AG10803 (cell line): ENCODE measurements at places on chromosomes 3 and 15.

DNA sequence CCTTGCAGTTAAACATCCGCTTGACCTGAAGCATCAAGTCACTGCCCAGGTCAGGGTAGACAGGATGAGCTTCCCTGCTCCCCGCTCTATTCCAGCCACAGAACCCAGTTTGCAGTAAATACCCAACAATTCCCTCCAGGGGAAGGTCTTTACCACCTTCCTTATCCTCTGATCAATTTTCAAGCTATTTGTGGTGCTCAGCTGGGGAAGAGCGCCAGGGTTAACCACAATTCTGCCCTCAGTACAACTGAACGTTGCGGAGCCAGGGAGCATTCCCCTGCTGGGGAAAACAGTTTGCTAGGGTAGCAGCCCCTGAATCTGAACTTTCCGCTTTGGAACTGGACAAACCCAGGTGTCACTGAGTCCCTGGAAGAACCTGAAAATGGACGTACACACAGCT is 28.5 kb downstream of the RBPMS2 start:
- no peak for DNase-seq

DNA sequence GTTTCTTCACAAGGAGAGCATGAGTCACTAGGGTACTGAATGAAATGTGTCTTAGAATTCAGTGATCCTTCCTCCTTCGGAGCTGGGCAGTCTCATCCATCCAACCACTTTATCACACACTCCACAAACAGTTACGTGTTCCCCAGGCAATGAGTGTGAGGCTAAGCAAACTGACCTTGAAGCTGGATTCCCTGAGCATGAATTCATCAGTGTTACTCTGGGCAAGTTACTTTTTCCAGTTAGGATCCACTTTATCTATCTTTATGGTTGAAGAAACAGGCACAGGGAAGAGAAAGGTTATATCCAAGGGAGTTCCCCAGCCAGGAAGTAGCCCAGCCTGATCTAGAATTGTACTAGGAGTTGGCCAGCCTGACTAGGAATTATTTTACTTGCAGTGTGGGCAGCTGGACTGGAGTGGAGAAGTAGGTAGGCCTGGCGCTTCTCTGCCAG is 17.1 kb upstream of the GCNT3 start:
- peak; percentile 47 for DNase-seq

GRCh38 chr3:97691354-97691753 is 73.2 kb upstream of the ARL6 start:
- no peak for DNase-seq

GRCh38 chr3:39130026-39130425 is 22.5 kb downstream of the TTC21A start:
- DNase-seq, result no peak

DNA sequence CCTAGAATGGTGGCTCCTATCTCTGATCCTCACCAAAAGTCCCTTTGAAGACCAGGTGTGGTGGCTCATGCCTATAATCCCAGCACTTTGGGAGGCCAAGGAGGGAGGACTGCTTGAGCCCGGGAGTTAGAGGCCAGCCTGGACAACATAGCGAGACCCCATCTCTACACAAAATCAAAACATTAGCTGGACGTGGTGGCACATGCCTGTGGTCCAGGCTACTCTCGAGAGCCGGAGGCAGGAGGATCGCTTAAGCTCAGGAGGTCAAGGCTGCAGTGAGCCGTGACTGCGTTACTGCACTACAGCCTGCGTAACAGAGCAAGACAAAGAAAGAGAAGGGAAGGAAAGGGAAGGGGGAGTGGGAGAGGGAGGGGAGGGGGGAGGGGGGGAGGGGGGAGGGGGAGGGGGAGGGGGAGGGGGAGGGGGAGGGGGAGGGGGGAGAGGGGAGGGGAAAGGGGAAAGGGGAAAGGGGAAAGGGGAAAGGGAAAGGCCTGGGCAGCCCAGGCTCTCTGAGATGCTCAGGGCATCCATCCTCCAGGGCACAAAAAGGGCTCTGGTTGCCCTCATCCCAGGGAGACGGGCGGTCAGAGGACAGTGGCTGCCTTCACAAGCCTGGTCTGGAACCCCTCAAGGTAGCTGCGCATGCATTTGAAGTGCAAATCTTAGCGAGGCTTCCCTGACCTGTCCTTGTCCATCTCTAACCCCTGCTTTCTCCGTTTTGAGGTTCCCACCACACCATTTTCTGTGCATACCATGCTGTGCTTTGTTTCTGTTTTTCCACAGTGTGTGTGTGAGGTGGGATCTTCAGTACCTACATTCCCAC is 76.1 kb downstream of the LDHAL6B start:
- no peak for DNase-seq

DNA sequence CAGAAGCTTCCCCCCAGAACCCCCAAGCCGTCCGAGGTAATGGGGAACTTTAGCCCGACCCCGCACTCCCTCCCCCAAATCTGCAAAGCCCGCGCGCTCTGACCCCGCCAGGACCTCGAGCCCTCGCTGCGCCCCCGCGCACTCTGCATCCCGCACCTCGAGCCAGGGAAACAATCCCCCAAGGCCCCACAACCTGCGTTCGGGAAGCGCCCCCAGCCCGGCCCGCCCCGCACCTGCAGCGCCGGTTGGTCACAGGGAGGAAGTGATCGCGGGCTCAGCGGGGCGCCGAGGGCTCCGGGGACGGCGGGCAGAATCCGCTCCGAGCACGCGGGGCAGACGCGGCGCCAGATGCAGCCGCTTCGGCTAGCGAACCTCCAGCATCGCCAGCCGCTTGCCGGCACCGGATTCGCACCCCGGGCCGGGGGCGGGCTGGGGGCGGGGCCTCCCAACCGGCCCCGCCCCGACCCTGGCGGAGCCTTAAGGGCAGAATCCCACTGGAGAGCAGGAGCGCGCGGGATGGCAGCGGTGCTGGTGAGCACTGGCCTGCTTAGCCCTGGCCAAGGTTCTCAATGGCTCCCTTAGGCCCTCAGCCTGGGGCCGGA is at the start of gene CAMKV:
Gene CAMKV (minus strand): TSS at position 382 of the 602 bp plus-strand sequence. CDS start 7,518 bp downstream, outside the sequence.
- no peak for DNase-seq

GRCh38 chr3:11140713-11141104 is 13.6 kb upstream of the HRH1 start:
- DNase-seq, result no peak

- peak; percentile 57 for DNase-seq
These were observed 139.6 kb downstream of the CMSS1 start for GRCh38 chr3:99957151-99957796.

DNA sequence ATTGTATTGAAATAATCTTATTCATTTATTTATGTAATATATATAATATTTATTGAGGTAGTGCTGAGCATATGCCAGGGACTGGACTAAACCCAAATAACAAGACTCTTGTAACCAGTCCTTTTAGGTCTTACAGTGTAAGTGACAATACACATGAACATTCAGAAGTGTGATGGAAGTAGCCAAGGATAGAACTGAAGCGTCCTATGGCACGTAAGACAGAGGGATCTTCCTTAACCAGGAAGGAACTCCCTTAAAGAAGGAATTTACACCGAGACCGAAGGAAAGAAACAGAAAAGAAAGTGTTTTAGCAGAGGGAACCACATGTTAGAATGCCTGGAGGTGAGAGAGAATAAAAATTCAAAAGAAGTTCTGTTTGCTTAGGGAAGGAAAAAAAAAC is 23.6 kb upstream of the CLDN1 start:
- no peak for DNase-seq

DNA sequence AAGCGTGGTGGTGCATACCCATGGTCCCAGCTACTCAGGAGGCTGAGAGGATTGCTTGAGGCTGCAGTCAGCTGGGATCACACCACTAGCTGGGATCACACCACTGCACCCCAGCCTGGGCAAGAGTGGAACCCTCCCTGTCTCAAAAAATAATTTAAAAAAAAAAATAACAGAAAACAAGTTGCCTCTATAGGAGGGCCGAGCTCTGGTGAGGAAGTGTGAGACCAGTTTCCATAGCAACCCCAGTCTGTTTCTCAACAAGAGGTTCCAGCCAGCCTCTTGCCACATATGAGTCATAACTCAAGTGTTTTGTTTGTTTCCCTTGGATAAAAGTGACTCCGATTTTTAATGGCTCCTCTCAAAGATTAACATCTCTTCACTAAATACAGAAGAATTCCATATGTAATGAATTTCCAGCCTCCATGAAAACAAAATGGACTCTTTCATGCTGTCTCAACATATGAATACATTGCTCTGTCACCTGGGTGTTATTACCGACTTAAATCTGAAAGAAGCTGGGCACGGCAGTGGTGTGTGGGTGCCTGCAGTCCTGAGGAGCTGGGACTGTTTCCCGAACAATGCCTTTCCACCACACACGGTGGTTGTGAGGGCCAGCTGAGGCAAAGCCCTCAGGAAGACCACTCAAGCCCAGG is 19.7 kb downstream of the TMEM43 start:
- DNase-seq, result peak; percentile 100

GRCh38 chr3:108311797-108312196 is 15.4 kb downstream of the HHLA2 start:
- DNase-seq, result no peak

GRCh38 chr3:11375333-11376088 is 103.3 kb downstream of the ATG7 start:
- DNase-seq, result no peak

DNA sequence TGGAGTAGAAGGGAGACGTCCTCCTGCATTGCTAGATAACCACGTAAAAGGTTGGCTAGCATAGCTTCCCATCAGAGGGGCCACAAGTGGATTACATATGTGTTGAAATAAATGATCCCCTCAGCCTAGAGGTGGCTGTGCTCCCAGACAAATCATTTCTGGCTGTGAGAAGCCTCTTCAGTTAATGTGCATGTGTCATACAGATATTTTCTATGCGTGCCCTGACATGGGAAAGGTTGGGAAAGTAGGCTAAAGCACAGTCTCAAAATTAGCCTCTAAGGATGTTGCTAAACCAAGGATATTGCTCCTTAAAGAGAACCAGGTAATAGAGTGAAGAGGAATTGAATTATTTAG is 17.8 kb downstream of the USP3 start:
- peak; percentile 69 for DNase-seq

DNA sequence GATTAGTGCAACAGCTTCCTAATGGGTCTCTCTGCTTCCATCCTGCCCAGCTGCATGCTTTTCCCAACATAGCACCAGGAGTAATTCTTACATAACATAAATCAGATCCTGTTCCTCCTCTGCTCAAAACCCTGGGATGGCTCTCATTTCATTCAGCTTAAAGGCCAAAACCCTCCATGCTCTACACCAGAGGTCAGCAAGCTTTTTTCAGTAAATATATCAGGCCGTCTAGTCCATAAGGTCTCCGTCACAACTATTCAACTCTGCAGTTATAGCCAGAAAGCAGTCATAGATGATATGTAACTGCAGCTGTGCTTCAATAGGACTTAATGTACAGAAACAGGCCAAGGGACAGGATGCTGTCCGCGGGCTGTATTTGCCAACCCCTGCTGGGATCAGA is 202.8 kb upstream of the UBE2E2 start:
- no peak for DNase-seq

DNA sequence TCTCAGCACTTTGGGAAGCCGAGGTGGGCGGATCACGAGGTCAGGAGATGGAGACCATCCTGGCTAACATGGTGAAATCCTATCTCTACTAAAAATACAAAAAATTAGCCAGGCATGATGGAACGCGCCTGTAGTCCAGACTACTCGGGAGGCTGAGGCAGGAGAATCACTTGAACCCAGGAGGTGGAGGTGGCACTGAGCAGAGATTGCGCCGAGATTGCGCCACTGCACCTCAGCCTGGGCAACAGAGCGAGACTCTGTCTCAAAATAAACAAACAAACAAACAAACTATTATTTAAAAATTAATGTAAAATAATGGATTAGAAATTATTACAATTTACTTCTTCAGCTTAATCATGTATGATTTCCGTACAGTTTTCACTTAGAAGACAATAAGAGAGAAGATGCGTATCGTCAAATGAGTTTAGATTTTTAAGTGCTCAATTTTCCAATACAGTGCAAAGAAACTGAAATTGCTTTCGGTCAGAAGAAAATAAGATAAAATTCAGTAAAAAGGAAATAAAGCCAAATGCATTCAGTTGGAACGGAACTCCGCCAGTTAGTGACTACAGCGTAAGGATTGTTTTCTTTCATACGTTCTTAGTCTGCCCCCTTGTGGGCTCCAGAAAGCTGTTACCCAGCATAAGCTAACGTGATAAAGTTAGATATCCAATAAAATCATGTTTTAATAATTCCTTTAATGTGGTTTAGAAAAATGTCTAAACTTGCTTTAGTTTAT is 24.8 kb downstream of the AADAC start:
- DNase-seq, result peak; percentile 83

DNA sequence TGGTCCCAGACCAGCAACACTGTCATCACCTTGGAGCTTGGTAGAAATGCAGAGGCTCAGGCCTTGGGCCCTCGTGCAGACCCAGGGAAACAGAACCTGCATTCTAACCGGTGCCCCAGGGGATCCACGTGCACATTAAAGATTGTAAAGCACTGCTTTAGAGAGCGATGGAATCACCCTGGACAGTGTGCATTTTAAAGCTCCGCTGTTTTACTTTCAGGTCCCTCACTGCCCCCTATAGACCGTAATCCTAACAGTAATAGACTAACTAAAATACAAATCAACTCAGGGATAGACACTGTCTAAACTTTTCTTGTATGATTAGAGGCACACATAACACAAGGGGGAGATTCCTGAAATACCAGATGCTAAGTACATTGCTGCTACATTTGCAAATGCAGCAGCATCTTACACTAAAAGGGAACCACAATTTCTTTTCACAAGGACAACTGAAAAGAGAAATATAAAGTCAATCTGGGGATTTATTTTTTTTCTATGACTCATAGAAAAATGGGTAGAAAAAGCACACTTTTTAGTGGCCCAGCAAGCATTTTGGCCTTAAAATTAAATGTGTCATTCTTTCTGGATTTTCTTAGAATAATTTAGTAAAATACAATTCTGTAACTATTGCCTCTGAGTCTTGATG is 10.5 kb upstream of the SH3GL3 start:
- peak; percentile 63 for DNase-seq

GRCh38 chr3:105537371-105538080 is 170.8 kb downstream of the ALCAM start:
- DNase-seq, result peak; percentile 59

DNA sequence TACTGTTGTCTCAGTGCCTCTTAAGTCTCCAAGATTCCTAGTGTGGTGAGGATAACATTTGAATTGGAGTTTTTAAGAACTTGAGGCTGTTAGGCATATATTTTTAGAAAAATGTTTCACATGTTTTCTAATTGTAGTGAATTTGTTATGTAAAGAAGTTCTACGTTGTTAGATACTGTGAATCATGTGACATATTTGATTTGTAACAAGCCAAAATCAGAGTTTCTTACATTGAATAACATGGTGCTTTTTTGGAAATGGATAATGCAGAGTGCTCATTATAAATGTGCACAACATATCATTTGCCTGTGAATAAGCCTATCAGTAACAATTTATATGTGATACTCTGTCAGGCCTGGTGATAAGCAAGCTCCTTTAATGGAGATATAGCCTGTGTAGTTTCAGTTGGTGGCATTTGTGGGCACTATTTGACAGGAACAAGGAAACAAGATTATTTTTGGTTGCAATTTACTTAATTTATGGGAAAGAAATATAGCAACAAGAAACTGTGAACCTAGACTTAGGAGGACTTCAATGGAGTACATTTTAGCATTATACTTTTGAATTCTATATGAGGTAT is 328.8 kb downstream of the ARPP21 start:
- DNase-seq, result no peak
